D721Med (cell line): ENCODE measurements at places on chromosomes 1 and 21.

DNA sequence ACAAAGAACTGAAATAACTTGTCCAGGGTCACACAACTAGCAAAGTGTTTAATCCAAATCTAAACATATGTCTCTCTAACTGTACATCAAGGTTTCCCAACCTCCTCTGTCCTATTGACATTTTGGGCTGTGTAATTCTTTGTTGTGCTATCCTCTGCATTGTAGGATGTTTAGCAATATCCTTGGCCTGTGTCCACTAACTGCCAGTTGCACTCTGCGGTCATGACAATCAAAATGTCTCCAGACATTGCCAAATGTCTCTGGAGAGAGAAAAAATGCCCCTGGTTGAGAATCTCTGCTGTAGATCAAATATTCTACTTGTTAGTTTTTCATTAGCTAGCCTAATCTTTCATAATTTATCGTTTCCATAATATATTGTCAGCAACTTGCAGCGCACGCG, 353.4 kb upstream of the NEGR1 start:
- no peak for DNase-seq

GRCh38 chr1:2273401-2274090, 45.4 kb downstream of the SKI start:
- DNase-seq: no peak

DNA sequence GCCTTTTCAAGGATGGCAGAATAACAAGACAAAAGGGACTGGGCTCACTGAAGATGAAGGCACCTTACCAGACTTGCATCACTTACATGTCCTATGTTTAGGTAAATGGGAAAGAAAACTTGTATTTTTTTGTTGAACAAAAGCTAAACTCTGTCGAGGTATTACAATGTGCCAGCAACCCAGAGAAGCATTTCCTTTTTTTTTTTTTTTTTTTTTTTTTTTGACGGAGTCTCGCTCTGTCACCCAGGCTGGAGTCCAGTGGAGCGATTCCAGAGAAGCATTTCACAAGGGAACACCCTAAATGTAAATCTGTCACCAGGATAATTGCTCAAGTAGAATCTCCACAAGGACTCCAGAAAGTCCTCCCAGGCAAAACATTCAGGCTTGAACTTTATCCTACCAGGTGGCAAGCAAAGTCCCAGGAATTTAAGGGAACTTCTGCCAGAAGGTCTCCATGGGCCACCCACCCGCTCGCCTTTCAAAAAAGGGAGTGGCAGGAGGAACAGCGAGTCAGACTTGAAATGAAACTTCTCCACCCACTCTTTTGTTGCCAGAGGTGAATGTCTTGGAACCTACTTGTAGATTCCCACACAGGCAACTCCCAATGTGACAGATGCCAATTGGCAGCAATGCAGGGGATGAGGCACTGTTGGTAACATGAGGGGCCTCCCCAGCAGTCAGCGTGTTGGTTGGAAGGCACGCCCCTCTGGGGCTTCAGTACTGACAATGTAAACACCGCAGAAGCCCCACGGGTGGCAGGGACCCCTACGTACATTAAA, 125.0 kb downstream of the TIAM1 start:
- no peak for DNase-seq

- DNase-seq: no peak
These were observed 354.7 kb downstream of the LMO4 start for GRCh38 chr1:87683196-87683956.

DNA sequence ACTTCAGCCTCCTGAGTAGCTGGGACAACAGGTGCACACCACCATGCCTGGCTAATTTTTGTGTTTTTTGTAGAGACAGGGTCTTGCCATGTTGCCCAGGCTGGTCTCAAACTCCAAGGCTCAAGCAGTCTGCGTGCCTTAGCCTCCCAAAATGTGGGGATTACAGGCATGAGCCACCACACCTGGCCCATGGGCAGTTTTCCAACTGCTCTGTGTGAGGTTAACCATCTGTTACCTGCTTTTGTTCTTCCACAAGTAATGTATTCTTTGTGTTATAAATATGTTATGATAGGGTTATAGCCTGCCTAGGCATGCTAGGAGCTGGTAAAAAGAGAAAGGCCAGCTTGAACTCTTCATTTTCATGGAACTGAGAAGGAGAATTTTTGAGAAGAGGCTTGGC, 30.7 kb downstream of the TUFT1 start:
- no peak for DNase-seq

- DNase-seq: no peak
These were observed 1.3 kb downstream of the ZBTB7B start for GRCh38 chr1:155003766-155004351.

DNA sequence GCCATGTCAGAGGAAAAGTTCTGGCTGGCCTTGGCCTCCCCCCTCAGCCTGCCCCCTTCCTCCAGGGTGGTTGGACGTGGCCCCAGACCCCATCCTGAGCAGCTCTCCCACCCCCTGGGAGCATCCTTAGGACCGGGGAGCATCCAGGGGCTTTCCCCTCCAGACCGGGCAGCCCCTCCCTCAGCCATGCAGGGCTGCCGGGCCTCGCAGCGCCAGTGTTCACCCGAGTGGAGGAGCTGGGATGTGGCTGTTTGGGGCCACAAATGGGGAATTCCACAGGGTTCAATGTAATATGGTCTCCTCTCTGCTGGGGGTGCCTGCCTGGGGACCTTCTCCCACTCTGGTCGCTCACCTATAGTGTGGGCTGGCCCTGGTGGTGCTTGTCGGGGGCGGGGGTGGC, 4.2 kb upstream of the PFKL start:
- DNase-seq: no peak
